ENCODE measurements at places on chromosomes 7 and 10. TPM values are rescaled to one million over a fixed set of nuclear protein-coding genes. Genes with fewer than 3 reads are reported as not detected.

PDE6C gene
- not detected for total RNA-seq

- no peaks in the 10 kb centered on the region for H3K36me3 ChIP-seq
- DNase-seq: no peak
- no peak overlapping the region for H3K4me3 ChIP-seq
- H3K4me1 ChIP-seq: no peaks in the 10 kb centered on the region
- H3K27me3 ChIP-seq: no peaks in the 10 kb centered on the region
Measured at GRCh38 chr10:51602326-51602725, 97.1 kb downstream of the CSTF2T start.

ZNF117 gene
- 8.5 TPM for total RNA-seq

DNA sequence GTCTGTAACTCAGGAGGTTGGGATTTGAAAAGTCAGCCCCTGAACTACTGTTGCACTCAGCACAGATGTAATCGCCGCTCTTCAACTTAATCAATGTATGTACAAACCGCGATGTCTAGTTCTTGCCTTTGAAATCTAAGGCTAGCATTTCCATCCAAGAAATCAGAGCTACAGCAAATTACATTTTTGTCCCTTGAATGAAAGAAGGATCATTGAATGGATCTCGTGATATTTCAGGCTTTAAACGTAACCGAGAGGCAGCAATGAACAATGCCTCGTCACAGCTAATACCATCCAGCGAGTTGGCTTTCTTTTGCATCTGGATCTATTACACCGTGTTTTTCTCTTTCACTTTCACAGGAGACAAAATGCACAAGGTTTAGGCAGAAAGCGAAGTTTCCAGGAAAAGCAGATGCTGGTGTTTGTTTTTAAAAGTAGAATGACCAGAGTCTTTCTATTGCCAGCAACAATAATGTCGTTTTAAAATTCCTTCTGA lies 5.5 kb downstream of the SKIDA1 start:
- no peak overlapping the region for H3K27ac ChIP-seq
- H3K4me1 ChIP-seq: peaks cover 17% of the 10 kb centered on the region
- no peak for DNase-seq
- peak overlapping the region; percentile 10 for H3K4me3 ChIP-seq
- H3K36me3 ChIP-seq: no peaks in the 10 kb centered on the region

DNA sequence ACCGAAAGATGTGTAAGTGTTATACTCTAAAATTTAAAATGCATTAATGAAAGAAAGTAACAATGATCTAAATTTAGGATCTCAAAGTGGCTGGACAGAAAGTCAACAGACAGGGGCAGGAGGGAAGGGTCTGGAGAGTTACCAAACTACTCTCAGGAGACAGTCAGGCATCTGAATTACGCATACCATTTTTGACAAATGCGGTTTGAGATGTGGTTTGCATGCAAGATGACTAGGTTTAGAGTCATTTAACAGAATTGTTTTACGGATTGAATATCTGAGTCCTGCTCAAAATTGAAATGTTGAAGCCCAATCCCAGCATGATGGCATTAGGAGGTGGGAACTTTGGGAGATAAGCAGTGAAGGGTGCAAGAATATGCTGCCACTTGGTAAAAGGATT lies 314.1 kb downstream of the WDR11 start:
- no peaks in the 10 kb centered on the region for H3K4me1 ChIP-seq
- H3K36me3 ChIP-seq: no peaks in the 10 kb centered on the region
- H3K27me3 ChIP-seq: no peaks in the 10 kb centered on the region
- H3K4me3 ChIP-seq: no peak overlapping the region
- DNase-seq: no peak

Measured in K562 (cell line).